Psoas muscle (tissue), 8 donors: ENCODE measurements at places on chromosomes 6 and 20. TPM values are rescaled to one million over a fixed set of nuclear protein-coding genes. Genes with fewer than 3 reads are reported as not detected.

Gene KIFC1
- 0.19 TPM for polyA plus RNA-seq

- no peak for DNase-seq
Measured at GRCh38 chr6:165008971-165009370, 300.4 kb downstream of the C6orf118 start.

Gene C6orf132
- 0.13 TPM for polyA plus RNA-seq

Gene GMEB2
- 8.5 TPM for polyA plus RNA-seq

Gene DHX35
- 9.1 TPM for polyA plus RNA-seq

DNA sequence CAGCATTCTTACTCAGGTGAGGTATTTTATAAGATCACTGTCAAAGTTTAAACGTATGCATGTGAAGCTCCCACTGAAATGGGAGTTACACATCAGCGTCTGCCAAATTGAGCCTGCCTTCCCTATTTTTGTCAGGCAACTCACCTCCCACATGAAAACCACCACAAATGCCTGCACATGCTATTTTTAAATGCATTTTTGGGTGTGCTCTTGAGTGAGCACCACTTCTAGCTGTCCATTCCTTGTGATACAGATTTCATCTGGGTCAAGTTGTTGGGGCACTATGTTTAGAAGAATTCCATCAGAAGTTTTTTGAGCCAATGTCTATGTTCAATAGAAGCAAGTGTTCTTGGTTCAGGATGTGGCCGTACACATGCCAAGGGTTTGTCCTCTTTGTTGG, 71.7 kb upstream of the RIPPLY2 start:
- DNase-seq, result no peak

- DNase-seq, result no peak
Measured at GRCh38 chr6:14540810-14541540, 423.4 kb downstream of the CD83 start.

DNA sequence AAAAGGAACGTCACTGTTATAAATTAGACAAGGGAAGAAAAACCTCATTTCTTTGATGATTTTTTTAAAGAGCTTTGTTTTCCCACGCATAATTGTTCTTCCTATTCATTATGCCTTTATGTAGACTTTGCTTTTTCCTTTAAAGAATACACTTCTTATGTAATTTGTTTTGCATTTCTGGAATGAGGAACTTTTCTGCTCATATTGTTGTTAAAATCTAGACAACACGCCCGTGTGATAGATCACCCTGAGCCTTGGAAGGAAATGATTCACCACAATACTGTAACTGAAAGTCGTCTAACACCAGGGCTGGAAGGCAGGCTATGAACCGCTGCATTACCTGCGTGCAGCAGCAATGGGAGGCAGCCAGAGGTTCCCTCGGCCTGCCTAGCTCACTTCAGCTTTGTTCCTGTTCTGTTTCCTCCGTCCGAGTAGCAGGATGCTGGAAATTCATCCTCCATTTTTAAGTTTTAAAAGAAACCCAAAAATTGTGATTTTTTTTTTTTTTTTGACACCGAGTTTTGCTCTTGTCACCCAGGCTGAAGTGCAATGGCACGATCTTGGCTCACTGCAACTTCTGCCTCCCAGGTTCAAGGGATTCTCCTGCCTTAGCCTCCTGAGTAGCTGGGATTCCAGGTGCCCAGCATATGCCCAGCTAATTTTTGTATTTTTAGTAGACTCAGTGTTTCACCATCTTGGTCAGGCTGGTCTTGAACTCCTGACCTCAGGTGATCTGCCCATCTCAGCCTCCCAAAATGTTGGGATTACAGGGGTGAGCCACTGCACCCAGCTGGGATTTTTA, 49.6 kb upstream of the ZNF217 start:
- DNase-seq, result no peak

GRCh38 chr6:74969591-74970267, 236.1 kb downstream of the COL12A1 start:
- DNase-seq, result no peak

DNA sequence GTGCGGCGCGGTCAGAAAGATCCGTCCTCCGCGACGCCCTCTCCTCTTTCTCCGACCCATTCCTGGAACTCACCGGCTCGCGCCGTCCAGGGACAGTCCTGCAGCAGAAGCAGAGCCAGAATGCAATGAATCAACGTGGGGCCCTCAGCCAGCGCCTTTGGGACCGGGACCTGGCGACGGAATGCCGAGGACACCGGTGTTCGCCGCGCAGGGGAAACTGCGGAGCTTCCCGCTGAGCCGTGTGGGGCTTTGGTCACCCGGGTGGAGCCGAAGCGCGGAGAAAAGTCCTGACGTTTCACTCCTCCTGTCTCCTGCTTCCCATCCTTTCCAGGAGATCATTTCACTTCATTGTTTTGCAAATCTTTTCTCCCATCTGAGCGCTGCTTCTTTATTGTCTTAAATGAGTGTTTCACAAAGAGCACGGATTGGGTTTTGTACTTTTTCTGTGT, 26.5 kb downstream of the ULBP1 start:
- DNase-seq, result no peak

DNA sequence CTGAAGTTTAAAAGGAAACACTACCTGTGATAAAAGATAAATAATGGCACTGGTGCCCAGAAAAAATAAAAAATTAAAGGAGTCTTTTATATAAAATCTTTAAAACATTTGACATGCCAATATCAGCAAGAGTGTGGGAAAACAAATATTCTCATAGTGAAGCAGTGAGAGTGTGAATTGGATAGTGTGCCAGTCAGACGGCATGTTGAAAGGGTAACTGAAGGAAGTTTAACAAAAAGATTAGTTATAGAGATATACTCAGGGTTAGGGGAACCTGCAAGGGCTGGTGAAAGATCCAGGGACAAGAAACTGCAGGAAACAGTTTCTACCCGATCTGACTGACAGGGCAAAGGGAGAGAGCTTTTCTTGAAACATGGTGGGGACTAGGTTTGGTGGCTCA, 22.2 kb upstream of the GMNN start:
- no peak for DNase-seq

Gene ULBP3
- polyA plus RNA-seq, result 0.15 TPM

DNA sequence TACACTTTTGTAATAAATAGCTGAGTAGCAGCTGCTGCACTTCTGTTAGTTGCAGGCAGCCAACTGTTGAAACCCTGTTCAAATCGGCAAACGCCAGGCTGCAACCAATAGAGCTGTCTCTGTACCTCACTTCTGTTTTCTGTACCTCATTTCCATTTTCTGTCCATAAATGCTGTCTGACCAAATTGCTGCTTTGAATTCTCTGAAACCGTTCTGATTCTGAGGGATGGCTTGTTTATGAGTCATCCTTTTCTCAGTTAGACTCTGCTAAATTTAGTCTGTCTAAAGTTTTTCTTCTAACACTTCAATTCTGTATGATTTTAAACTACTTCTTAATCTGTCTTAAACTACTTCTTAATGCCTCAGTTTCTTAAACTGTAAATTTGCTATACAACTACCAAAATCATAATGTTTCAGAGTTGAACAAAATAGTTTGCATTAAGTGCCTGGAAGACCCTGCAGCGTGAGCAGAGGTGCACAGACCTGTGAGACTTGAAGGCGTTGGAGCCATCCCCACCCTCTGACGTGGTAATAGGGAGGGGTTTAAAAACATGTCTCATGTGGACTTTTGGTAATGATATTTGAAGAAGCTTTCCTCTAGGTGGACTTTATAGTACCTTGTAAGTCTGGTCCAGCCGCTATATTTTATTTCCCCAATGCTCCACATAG, 9.6 kb downstream of the BTNL2 start:
- DNase-seq, result no peak

Gene RNF182
- polyA plus RNA-seq, result 0.01 TPM

Gene FNDC11
- polyA plus RNA-seq, result not detected

DNA sequence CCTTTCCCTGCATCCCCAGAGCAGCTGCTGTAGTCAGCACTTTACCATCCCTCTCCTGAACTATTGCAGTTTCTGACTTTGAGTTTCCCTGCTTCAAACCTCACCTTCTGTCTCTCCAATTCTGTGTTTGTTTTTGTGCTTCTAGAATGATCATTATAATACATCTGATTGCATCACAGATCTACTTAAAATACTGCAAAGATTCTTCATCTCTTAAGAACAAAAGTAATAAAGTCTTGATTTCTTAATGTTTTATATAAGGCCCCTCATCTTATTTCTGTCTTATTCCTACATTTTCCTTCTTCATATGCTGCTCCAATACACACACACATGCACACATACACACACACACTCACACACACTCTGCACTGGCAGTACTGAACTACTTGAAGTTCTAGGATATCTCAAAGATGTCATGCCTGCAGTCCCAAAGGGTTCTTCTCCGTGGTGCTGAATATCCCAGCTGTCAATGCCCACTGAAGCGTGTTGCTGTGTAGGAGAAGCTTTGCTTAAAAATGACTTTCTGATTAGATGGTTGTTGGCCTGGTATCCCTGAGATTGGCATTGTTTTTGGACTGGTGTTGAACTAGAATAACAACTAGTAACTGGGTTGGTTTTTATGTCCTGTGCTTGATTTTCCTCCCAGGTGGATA, 97.2 kb downstream of the MAP3K4 start:
- no peak for DNase-seq

DNA sequence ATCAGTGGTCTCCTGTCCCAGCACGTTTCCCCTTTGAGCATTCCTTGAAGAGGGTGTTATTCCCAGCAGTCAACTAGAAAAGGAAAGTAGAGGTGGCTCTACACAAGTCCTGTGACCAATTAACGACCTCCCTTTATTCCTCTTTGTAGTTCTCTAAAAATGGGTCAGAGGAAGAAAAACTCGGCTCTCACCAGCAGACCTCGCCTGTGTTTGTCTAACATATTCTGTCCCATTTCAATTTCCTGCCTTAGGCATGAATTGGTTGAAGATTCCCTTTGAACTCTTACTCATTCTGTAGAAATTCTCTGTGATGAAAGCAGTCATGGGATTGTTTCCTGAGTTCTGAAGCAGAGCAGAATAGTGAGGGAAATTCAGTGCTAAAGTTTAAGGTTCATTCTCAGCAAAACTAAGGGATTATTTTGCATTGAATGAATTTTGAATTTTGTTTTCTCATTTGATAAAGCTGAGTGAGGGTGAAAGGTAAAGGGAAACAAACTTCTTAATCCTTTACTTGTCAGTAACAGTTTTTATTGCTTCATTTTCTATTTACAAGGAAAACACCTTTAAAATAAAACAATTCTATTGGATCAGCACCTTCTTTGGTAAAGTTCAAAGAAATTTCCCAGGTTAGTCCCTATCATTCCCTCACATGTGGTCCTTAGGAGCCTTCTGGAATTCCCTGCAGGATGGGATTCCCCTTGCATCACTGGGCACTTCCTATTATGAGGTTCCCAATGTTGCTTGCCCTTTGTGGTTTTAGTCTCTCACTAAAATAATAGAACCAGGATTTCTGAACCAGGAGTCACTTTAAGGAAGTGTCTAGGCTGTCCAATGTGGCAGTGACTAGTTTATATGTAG, 105.8 kb downstream of the SLX4IP start:
- no peak for DNase-seq

DNA sequence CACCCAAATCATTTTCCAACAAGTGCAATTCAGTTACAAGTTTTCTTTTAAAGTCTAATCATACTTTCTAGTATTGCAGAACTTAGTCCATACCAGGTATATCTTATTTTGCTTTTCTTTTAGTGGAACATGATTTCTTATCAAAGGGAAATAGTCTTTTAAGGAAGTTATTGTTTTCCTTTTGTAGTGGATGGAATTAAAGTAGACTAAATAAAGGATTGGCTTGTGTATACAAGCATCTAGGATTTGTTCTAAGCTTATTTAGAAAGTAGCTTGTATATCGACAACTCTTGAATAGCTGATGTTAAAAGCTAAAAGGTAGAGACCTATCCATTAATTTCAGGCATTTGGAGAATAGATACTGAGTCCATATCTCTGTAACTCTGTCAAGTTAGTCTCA, 14.8 kb downstream of the DCBLD1 start:
- DNase-seq, result no peak

- DNase-seq, result no peak
Measured at GRCh38 chr20:46688151-46689081, 828 bp downstream of the TP53RK start.

Gene TMEM200A
- 0.11 TPM for polyA plus RNA-seq

DNA sequence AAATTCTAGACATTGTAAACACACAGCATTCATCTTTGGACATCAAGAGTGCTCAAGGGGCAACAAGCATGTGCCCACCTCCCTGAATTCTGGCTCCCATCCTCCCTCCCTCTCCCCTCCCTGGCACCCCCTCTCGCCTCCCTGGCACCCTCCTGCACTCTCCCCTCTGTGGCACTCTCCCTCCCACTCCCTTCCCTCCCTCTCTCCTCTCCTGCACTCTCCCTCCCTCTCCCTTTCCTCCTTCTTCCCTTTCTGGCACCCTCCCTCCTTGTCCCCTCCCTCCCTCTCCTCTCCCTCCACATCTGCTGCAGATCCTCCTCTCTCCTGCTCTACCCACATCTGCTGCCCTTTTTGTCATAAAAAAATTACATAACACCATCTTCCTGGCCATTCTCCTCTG, 113.0 kb upstream of the SLC22A23 start:
- DNase-seq, result no peak

- no peak for DNase-seq
Measured at GRCh38 chr6:137957471-137957870, 90.4 kb downstream of the TNFAIP3 start.

Gene ENPP1
- 0.66 TPM for polyA plus RNA-seq

GRCh38 chr6:113149511-113149910, 707.6 kb upstream of the MARCKS start:
- DNase-seq, result no peak
